HFFc6 (cell line): ENCODE measurements at places on chromosomes 2 and 18.

- no peak for DNase-seq
- H3K4me3 ChIP-seq, result no peak overlapping the region; the same call in 1 of the 2 replicates
- peaks cover 5% of the 10 kb centered on the region for H3K27me3 ChIP-seq
- H3K36me3 ChIP-seq, result no peaks in the 10 kb centered on the region
Measured at GRCh38 chr18:54717673-54718407, 110.4 kb upstream of the RAB27B start.

DNA sequence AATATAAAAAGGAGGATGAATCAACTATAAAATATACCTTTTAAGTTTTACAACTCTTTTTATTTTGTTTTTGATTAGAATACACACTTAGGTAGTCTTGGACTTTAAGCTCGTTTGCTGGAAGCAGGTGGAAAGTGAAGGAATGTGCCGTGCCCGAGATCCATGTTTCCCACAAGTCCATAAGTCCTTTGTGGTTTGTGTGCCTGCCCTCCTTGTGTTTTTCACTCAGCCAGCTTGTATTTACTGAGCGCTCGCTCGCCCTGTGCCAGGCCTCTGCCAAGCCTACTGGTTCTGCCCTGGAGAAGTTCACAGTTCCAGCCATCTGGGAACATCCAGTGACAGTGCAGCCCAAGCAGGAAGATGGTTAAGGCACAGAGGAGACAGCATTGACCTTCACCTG, 142.6 kb downstream of the MGAT5 start:
- peaks cover 87% of the 10 kb centered on the region for H3K4me1 ChIP-seq
- H3K4me3 ChIP-seq, result no peak overlapping the region
- peak overlapping the region; percentile 97 for H3K27ac ChIP-seq
- peaks cover 1% of the 10 kb centered on the region for H3K27me3 ChIP-seq

GRCh38 chr2:218396688-218397462, 2.8 kb upstream of the CTDSP1 start:
- H3K27ac ChIP-seq, result peak overlapping the region; percentile 98
- peak overlapping the region; percentile 94 for H3K4me3 ChIP-seq
- H3K27me3 ChIP-seq, result no peaks in the 10 kb centered on the region; the same call in 1 of the 2 replicates
- H3K4me1 ChIP-seq, result peaks cover 32% of the 10 kb centered on the region
- H3K36me3 ChIP-seq, result no peaks in the 10 kb centered on the region
- DNase-seq, result peak; percentile 36

DNA sequence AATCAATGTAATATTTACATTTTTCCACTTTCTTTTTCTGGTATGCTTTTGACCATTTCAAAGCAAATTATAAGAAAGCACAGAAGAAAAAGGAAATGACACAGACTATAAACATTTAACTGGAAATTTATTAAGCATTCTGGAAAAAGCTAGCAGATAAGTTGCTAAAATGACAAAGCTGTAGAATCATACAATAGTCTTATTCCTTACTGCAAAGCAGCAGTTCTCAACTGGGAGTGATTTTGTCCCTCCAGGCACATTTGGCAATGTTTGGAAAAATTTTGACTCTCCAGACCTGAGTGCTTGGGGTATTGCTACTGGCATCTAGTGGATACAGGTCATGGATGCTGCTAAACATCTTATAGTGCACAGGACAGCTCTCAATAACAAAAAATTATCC, 75.1 kb downstream of the MBD5 start:
- no peak overlapping the region for H3K4me3 ChIP-seq
- no peaks in the 10 kb centered on the region; the same call in 1 of the 2 replicates for H3K36me3 ChIP-seq
- H3K27me3 ChIP-seq, result 0 out of 2 replicates have a peak, but pooled peaks cover 1% of the 10 kb centered on the region
- H3K4me1 ChIP-seq, result peaks cover 26% of the 10 kb centered on the region
- DNase-seq, result peak; percentile 53

DNA sequence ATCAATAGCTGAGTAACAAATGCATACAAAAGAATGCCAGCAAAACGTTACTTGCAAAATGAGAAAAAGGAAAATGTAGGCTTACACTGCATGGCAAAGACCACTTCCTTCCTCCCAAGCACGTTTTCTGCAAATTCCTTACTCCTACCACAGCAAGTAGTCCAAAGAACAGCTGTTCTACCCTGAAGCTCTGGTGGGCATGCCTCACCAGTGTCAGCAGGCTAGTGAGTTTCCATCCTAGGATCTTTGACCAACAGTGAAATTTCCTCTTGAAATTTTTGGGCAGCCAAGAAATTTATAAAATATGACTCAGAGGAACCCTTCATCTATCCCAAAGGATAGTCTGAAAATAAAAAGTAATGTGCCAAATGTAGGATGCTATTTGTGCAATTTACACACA, 123.9 kb downstream of the ZNF532 start:
- no peak overlapping the region for H3K27ac ChIP-seq
- no peak for DNase-seq

GRCh38 chr2:9264301-9264700, 57.7 kb downstream of the ASAP2 start:
- peaks cover 13% of the 10 kb centered on the region; the same call in 1 of the 2 replicates for H3K36me3 ChIP-seq
- H3K4me1 ChIP-seq, result peaks cover 70% of the 10 kb centered on the region
- H3K4me3 ChIP-seq, result peak overlapping the region; percentile 20; the same call in 1 of the 2 replicates
- H3K27me3 ChIP-seq, result no peaks in the 10 kb centered on the region
- peak; percentile 54 for DNase-seq
- H3K27ac ChIP-seq, result peak overlapping the region; percentile 69
